Muscle of back (tissue), 13 donors: ENCODE measurements at places on chromosomes 5 and 9.

- no peak for DNase-seq
Observed at GRCh38 chr5:75466006-75466716, 45.3 kb downstream of the CERT1 start.

DNA sequence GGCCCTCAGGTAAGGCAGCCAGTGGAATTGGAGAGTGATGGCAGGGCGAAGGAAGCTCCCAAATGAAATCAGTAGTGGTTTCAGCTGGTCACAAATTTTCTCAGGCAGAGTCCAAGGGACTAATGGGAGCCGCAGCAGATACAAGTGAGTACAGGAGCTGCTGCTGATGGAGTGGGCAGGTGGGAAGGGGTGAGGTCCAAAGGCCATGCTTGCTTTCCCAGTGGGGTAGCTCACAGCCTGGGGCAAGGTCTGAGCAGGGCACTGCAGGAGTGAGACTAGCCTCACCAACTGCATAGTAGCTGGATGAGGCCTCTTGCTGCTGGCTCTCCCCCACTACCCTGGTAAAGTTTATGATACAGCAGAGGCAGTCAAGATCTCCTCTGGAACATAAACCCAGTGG, 38.2 kb downstream of the MTAP start:
- no peak for DNase-seq

DNA sequence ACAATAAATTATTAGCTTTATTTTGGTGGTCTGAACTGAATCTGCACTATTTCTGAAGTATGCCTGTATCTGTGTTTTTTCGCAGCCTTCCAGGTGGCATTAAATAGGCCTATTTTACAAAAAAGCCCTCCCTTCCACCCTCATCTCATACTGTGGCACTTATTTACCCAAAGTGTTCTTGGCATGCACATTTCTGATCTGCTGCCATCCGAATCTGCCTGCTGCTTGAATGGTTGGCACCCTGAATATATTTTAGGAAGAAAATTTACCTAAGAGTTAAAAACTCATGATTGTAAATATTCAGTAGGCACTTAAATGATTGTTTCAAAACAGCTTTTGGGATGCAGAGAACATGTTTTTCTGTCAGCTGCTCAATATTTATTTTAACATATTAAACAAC, 150.1 kb downstream of the SLC28A3 start:
- DNase-seq: no peak

DNA sequence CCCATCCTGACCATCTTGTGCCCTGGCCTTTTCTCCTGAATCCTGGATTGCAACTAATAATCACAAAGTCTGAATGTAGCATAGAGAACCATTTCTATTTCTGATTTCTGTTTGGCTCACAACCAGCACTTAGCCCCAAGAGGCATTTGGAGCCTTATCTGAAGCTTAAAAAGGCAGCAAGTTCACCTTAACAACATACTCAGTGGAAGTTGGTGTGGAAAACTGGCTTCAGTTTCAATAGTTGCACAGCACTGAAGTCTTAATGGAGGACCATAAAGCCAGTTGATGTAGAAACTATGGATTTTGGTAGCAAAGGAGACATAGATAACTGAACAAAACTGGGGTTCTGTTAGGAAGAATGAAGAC, 574.1 kb downstream of the PSAT1 start:
- no peak for DNase-seq

DNA sequence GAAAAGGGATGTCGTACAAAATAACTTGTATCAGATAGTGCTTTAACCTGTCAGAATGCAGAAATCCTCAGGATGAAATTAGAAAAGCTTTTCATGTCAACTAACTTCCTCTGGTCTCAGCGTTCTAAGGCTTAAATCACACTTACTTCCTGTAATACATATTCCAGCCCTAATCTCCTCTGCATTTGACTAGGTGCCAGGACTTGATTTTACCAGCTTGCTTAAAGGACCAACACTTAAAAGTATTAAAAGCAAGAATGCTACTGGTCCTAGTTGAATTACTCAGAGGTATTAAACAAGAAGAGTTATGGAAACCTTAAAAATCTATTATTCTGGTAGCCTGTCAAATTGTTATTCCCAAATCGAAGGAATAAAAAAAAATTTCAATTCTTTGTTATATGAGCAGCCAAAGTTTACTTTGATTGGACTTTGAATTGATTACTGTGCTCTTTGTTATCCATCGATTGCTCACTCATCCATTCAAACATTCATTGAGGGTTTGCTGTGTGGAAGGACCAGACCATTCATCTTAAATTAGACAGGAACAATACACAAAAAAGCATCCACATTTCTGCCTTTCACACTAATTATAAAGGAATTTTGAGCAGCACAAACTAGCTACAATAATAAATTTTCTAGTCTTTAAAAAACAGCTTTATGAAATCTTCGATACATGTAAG, 108.7 kb downstream of the MUSK start:
- DNase-seq: no peak

- DNase-seq: peak; percentile 53
Observed at GRCh38 chr5:78974011-78974410, 11.1 kb downstream of the ARSB start.

GRCh38 chr5:10023494-10023893, 226.2 kb downstream of the ATPSCKMT start:
- DNase-seq: no peak

GRCh38 chr5:54832858-54833257, 152.5 kb downstream of the ESM1 start:
- DNase-seq: peak; percentile 44

GRCh38 chr9:113012492-113012891, 500 bp upstream of the ZNF883 start:
- DNase-seq: no peak

- DNase-seq: no peak
Observed at GRCh38 chr9:86642721-86643120, 288.5 kb upstream of the TUT7 start.

DNA sequence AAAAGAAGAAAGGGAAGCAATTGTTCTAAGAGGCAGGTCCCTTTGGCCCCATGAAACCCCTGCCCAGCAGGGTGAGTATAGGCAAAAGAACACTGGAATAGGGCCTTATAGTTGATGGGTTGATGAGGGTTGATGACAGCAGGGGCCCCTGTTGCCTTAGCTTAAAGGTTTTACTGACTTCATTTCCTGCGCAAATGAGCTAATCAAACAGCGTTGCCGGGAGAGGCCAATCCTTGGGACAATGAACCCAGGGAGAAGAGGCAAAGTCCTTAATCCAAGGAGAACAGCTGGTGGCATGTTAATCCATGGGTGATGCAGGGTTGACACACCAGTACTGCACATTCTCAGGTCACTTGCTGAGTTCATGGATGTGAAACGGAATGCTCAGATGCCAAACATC, 22.0 kb upstream of the EPB41L4B start:
- DNase-seq: no peak
